Diencephalon (tissue), 1 donor: ENCODE measurements at places on chromosomes 12 and 14. TPM values are rescaled to one million over a fixed set of nuclear protein-coding genes. Genes with fewer than 3 reads are reported as not detected.

Gene OR4Q3
- total RNA-seq = not detected

Gene TMEM179
- total RNA-seq = 56.7 TPM

Gene BCL11B
- total RNA-seq = 81.0 TPM

Gene PMEL
- 0.69 TPM for total RNA-seq

Gene SPIC
- total RNA-seq = not detected

Gene PAH
- 0.69 TPM for total RNA-seq

Gene ADCY4
- 3.2 TPM for total RNA-seq

Gene LGALS3
- total RNA-seq = 12.2 TPM

Gene FITM1
- not detected for total RNA-seq

Gene STXBP6
- 33.7 TPM for total RNA-seq

Gene CD4
- total RNA-seq = 4.8 TPM

Gene MSI1
- total RNA-seq = 10.1 TPM

Gene NEMP1
- total RNA-seq = 7.6 TPM

Gene BIN2
- 2.3 TPM for total RNA-seq

Gene KRT5
- total RNA-seq = 0.46 TPM

Gene OR6C4
- not detected for total RNA-seq

Gene KIF5A
- 114 TPM for total RNA-seq

Gene HELB
- total RNA-seq = 6.0 TPM

Gene SLC11A2
- 85.1 TPM for total RNA-seq

Gene SYNDIG1L
- 32.8 TPM for total RNA-seq

Gene ADCY6
- 35.5 TPM for total RNA-seq

Gene SOX5
- total RNA-seq = 72.9 TPM

Gene SERPINA12
- total RNA-seq = not detected

Gene APOF
- total RNA-seq = not detected

Gene CNTN1
- total RNA-seq = 654 TPM

Gene KRT83
- not detected for total RNA-seq
